Upper lobe of left lung (tissue), 6 donors: ENCODE measurements at places on chromosomes 12 and 14.

- no peak overlapping the region for H3K27ac ChIP-seq
- H3K36me3 ChIP-seq: no peaks in the 10 kb centered on the region
- no peaks in the 10 kb centered on the region for H3K27me3 ChIP-seq
- H3K4me1 ChIP-seq: no peaks in the 10 kb centered on the region
These were observed 1004.4 kb upstream of the TMEM132C start for GRCh38 chr12:127262615-127263014.

GRCh38 chr12:132162508-132163031 is 18.3 kb downstream of the NOC4L start:
- peak overlapping the region; percentile 50 for H3K27ac ChIP-seq
- peaks cover 10% of the 10 kb centered on the region for H3K4me1 ChIP-seq
- no peaks in the 10 kb centered on the region for H3K36me3 ChIP-seq
- H3K4me3 ChIP-seq: peak overlapping the region; percentile 23

- H3K27ac ChIP-seq: no peak overlapping the region
- peaks cover 3% of the 10 kb centered on the region for H3K4me1 ChIP-seq
- no peak for DNase-seq
These were observed 9.8 kb upstream of the SMCO2 start for GRCh38 chr12:27436768-27437167.

GRCh38 chr12:131948166-131948712 is 1.5 kb upstream of the EP400 start:
- H3K4me3 ChIP-seq: no peak overlapping the region
- no peak for DNase-seq
- no peaks in the 10 kb centered on the region for H3K36me3 ChIP-seq
- peak overlapping the region; percentile 87 for H3K27ac ChIP-seq
- no peaks in the 10 kb centered on the region for H3K27me3 ChIP-seq
- peaks cover 41% of the 10 kb centered on the region for H3K4me1 ChIP-seq

DNA sequence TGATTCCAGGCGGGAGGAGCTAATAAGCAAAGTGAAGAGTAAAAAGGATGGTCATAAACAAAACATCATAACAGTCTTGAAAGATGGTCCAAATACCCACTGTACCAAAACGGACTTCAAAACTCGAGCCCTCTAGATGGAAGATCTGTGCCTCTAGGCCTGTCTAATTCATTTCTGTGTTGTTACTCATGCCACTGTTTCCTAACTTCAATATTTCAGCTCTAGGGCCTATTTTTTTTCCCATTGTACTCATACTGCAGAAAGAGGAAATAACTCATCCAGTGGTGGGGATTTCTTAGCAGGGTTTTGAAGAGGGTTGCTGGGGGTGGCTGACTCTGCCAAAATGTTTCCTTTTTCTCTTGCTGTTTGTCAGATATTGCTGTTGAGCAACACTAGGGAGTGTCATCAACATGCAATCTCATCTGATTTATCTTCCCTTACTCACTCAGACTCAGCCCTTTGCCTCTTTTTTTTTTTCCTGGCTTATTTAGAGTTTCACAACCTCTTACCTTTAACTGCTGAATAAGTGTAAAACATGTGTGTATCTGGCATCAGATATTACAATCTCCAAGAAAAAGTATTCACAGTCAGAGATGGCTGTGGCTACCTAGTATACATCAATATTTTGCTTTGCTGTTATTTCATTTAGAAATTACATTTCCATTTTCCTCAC is 189.6 kb downstream of the DUSP6 start:
- no peak overlapping the region for H3K4me3 ChIP-seq
- H3K4me1 ChIP-seq: peaks cover 23% of the 10 kb centered on the region
- no peaks in the 10 kb centered on the region for H3K36me3 ChIP-seq
- DNase-seq: no peak
- H3K27ac ChIP-seq: peak overlapping the region; percentile 69
- no peaks in the 10 kb centered on the region for H3K27me3 ChIP-seq

- H3K36me3 ChIP-seq: no peaks in the 10 kb centered on the region
- H3K4me1 ChIP-seq: peaks cover 43% of the 10 kb centered on the region
- peaks cover 14% of the 10 kb centered on the region for H3K27me3 ChIP-seq
These were observed 2.6 kb upstream of the WNT10B start for GRCh38 chr12:48973941-48974673.

DNA sequence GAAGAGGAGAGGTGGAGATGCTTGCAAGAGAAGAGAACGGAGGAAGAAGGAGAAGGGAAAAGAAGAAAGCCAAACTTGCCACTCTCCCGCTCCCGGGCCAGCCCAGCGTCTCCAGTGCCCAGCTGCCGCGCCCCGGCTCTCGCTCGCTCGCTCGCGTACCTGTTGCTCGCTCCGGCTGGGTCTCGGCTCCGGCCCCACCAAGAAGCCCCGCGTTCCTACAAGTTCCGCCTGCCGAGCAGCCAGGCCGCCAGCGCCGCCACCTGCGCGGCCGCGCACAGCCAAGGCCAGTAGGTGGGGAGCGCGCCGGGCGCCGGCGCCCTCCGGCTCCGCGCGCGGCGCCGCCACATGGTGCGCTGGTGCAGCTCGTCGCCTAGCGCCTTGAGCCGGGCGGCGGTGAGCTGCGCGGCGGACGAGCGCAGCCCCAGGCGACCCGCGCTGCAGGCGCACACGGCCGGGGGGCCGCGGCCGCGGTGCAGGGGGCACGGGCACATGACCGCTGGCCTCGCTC is 370 bp downstream of the HRK start:
- H3K27ac ChIP-seq: no peak overlapping the region
- peaks cover 54% of the 10 kb centered on the region for H3K27me3 ChIP-seq
- DNase-seq: peak; percentile 89
- peaks cover 37% of the 10 kb centered on the region for H3K4me1 ChIP-seq

GRCh38 chr12:580813-581212 is 82.4 kb downstream of the NINJ2 start:
- peaks cover 9% of the 10 kb centered on the region for H3K4me1 ChIP-seq
- H3K27ac ChIP-seq: no peak overlapping the region
- no peak for DNase-seq
- H3K36me3 ChIP-seq: no peaks in the 10 kb centered on the region
- no peaks in the 10 kb centered on the region for H3K27me3 ChIP-seq

- H3K4me3 ChIP-seq: no peak overlapping the region
- H3K4me1 ChIP-seq: no peaks in the 10 kb centered on the region
- H3K27me3 ChIP-seq: no peaks in the 10 kb centered on the region
- DNase-seq: peak; percentile 87
These were observed 33.0 kb downstream of the BEGAIN start for GRCh38 chr14:100554082-100554677.

DNA sequence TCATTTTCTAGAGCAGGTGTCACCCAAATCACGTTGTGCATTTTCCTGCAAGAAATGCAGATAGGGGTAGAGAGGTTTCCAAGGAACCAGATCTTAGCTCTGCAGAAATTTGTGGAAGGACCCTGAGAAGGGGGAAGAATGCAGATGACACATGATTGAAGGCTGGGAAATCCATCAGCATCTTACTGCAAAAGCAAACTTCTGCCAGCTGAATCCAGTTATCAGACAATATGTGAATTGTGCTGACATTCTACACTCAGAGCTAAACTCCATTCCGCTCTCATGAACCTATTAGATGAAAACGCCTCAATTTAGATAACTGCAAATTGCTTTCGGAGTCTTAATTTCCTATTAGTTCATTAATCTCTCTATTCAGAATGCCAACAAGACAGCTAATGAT is 211.3 kb upstream of the NOS1 start:
- H3K27me3 ChIP-seq: no peaks in the 10 kb centered on the region
- H3K4me3 ChIP-seq: no peak overlapping the region
- no peaks in the 10 kb centered on the region for H3K4me1 ChIP-seq
- DNase-seq: no peak

DNA sequence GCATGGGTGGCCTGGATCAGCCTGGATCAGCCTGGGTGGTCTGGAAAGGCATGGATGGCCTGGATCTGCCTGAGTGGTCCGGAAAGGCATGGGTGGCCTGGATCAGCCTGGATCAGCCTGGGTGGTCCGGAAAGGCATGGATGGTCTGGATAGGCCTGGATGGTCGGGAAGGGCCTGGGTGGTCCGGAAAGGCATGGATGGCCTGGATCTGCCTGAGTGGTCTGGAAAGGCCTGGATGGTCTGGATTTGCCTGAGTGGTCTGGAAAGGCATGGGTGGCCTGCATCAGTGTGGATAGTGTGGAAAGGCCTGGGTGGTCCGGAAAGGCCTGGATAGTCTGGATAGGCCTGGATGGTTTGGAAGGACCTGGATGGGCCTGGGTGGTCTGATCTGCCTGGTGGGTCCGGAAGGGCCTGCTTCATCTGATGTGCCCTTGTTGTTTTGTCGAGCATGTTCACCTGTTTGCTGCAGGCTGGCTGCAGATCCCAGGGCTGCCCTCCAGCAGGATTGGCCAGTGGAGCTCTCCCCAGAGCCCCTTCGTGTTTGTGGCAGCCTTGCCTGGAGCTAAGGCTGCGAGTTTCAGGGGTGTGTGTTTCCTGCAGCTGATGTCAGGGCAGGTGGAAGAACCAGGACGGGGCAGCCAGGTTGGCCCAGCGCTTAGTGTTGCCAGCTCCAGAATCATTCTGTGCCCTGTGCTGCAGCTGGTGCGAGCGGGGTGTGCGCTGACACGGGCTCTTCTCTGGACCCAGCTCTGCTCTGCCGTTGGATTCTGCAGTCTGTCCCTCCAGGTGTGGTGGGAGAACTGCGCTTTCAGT is 19.3 kb upstream of the TEX22 start:
- no peaks in the 10 kb centered on the region for H3K27me3 ChIP-seq
- H3K36me3 ChIP-seq: peaks cover 42% of the 10 kb centered on the region
- peak; percentile 42 for DNase-seq
- no peak overlapping the region for H3K27ac ChIP-seq
- H3K4me3 ChIP-seq: no peak overlapping the region
- H3K4me1 ChIP-seq: no peaks in the 10 kb centered on the region

DNA sequence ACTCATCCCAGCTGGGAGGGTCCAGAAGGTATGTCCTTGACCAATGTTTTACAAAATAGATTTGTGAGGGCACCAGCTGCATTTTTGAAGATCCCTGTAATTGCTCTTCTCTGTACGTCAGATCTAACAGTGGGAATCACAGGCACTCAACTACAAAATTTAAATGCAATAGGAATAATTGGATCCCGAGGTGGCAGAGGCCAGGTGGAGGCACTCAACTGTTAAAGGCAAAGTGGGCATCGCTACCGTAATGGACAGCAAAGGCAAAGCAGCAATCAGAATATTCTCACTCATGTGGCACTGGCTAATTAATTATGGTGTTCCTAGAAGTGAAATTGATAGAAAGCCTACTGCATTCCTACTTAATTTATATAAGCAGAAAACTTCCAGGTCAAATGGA is 27.9 kb upstream of the PSMC1 start:
- no peak for DNase-seq
- no peak overlapping the region for H3K27ac ChIP-seq
- no peak overlapping the region for H3K4me3 ChIP-seq
- no peaks in the 10 kb centered on the region for H3K36me3 ChIP-seq
- no peaks in the 10 kb centered on the region for H3K27me3 ChIP-seq
- H3K4me1 ChIP-seq: no peaks in the 10 kb centered on the region

GRCh38 chr12:77469578-77470333 is 360.9 kb upstream of the NAV3 start:
- H3K4me3 ChIP-seq: no peak overlapping the region
- no peaks in the 10 kb centered on the region for H3K36me3 ChIP-seq
- no peaks in the 10 kb centered on the region for H3K27me3 ChIP-seq
- no peaks in the 10 kb centered on the region for H3K4me1 ChIP-seq

DNA sequence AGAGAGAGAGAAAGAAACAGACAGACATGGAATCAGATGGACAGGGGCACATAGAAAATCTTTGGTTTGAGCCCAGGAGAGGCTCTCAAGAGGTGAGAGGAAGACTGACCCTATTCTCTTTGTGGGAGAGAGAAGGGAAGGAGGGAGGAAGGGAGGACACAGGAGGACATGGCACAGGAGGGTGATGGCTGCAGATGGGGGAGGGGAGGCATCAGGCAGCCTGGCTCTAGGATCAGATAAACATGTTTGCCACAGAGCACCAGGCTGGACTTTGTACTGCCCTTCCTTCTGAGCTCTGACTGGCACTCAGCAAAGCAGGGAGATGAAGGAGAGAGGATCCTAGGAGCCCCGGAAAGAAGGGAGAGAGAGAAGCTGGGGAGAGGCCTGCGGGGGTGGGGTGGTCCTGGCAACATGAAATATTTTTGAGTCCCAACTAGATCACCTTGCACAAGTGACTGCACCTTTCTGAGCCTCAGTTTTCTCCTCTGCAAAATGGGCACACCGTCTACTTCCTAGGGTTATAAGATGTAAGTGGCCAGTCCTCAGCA is 6.1 kb downstream of the HNF1A start:
- no peaks in the 10 kb centered on the region for H3K36me3 ChIP-seq
- H3K4me1 ChIP-seq: no peaks in the 10 kb centered on the region
- H3K27me3 ChIP-seq: no peaks in the 10 kb centered on the region
- H3K4me3 ChIP-seq: no peak overlapping the region
- no peak overlapping the region for H3K27ac ChIP-seq

- no peak for DNase-seq
- no peaks in the 10 kb centered on the region for H3K27me3 ChIP-seq
- H3K4me1 ChIP-seq: peaks cover 33% of the 10 kb centered on the region
- H3K4me3 ChIP-seq: no peak overlapping the region
- H3K36me3 ChIP-seq: no peaks in the 10 kb centered on the region
- peak overlapping the region; percentile 28 for H3K27ac ChIP-seq
These were observed 94.9 kb downstream of the OSBPL8 start for GRCh38 chr12:76464631-76465166.

DNA sequence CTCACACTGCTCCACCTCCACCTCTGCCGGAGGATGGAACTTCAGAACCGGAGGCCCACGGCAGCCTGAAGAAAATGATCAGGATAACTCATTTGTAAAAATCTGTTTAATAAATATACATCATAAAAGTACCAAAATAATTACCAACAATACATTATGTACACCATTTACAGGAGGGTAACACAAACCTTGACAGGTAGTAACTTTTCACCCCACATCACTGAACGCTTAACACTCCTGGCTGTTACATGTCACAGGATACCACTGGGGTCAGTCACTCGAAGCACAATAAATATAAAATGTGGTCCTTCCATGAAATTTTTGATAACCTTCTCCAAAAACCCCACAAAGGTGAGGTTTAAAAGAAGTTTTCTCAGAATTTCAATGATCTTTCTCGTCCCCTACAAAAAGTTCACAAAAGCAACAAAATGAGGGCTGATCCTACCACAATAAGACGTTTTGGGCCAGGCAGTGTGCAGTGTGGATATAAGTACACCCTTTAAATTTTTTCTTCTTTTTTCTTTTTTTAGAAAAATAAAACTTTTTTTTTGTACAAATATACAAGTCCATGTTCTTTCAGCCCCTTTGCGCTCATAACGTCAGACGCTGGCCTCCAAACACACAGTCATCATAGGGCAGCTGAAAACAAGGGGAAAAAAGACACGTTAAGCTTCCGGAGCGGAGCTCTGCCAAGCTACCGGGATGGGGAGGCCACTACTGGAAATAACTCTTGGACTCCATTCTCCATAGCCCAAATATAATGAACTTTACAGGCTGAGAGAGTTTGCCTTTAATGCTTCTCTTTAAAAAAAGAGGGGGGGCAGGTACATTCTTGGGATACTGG is 2.9 kb downstream of the NFKBIA start:
- peaks cover 50% of the 10 kb centered on the region for H3K4me1 ChIP-seq
- no peak for DNase-seq
- peak overlapping the region; percentile 100 for H3K27ac ChIP-seq
- no peaks in the 10 kb centered on the region for H3K27me3 ChIP-seq
- peaks cover 49% of the 10 kb centered on the region for H3K36me3 ChIP-seq

DNA sequence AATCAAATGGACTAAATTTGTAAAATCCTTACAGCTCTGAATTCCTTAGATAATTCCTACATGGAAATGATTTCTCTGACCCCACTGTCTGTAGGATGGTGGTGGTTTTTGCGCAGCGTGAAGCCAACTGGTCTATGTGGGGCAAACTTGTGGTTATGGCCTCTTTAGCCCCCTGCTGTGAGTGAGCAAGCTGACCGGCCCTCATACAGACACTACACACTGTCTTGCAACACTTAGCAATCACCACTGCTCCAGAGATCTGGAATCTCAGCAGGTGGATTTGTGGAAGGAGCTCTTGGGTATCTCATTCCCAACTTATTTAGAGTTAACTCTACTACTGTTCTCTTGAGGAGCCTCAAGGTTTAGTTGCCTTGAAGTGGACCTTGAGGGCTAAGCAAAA is 70.2 kb downstream of the SCN8A start:
- no peaks in the 10 kb centered on the region for H3K4me1 ChIP-seq
- H3K36me3 ChIP-seq: no peaks in the 10 kb centered on the region
